ENCODE measurements at places on chromosomes 4 and X.

- no peak for DNase-seq
Observed at GRCh38 chrX:42837747-42838146, 59.8 kb upstream of the PPP1R2C start.

DNA sequence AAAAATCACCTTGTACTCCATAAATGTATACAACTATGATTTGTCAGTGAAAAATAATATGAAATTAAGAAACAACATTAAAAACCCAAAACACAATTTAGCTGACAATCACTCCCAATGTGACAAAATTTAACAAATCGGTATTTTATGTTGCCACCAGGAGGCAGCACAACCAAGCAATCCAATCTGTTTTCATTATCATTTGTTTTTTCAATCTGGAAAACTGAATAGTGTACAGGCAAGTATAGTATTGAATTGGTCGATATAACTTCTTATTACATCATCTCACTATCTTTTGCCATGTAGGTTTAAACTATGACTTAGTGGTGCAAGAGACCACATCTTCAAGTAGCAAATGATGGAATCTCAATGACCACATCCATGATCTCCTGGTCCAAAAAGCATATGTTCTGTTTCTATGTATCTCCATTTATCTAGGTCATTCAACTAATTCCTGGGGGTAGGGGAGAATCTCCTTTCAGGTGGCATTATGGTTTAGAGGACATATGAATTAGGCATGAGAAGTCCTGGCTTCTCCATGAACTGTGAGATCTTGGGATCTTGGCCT lies 112.9 kb upstream of the AGA start:
- no peak for DNase-seq

DNA sequence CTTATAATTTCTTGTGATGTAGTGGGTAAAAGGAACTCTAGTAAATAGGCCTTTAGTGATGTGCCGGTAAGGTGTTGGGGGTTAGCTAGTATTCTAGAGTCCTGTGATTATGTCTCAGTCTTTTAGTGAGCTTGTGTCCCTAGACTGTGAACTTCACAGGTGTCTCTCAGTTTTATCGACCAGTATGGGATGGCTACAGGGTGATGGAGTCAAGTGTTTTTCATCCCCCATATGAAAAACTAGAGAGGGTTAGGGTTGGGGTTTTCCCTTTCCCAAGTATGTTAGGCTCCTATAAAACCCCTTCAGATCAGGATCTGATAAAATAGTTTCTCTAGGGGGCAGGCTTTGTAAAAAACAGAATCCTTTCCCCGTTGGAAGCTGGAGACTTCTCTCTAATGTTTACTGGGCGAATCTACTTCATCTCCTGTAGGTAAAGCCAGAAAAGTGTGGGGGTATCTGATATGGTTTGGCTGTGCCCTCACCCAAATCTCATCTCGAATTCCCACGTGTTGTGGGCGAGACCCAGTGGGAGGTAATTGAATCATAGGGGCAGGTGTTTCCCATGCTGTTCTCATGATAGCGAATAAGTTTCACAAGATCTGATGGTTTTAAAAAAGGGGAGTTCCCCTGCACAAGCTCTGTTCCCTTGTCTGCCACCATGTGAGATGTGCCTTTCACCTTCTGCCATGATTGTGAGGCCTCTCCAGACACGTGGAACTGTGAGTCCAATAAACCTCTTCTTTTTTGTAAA lies 120.8 kb downstream of the DTHD1 start:
- no peak for DNase-seq

GRCh38 chrX:105475801-105476200 lies 255.3 kb upstream of the TEX13A start:
- DNase-seq: no peak

GRCh38 chr4:173056710-173057109 lies 111.9 kb upstream of the GALNT7 start:
- no peak for DNase-seq

- DNase-seq: no peak
Observed at GRCh38 chr4:155546451-155546850, 120.2 kb upstream of the GUCY1A1 start.

DNA sequence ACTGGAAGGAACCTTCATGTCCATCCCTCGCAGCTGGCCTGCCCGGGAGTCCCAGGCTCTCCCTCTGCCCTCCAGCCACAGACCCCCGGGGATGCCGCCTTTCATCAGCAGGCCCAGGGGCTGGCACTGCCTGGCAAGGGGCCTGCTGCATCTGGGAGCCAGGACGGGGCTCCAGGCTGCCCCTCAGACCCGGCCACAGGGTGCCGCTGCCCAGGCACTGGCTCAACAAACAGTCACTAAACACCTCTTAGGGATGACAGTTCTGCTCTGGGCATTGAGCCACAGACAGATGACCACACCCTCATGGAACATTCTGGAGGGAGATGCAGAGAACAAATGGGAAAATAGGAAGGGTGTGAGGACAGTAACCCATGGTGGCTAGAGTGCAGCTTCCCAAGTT lies 109.3 kb downstream of the HMX1 start:
- no peak for DNase-seq

DNA sequence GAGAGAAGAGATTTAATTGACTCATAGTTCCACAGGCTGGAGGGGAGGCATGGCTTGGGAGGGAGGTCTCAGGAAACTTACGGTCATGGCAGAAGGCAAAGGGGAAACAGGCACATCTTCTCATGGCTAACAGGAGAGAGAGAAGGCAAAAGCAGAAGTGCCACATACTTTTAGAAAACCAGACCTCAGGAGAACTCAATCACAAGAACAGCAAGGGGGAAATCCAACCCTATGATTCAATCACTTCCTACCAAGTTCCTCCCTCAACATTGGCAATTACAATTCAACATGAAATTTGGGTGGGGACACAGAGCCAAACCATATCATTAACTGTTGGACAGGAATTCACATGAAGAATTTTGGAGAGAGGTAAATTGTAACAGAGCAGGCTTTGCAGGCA lies 485.3 kb upstream of the PITX2 start:
- DNase-seq: no peak

DNA sequence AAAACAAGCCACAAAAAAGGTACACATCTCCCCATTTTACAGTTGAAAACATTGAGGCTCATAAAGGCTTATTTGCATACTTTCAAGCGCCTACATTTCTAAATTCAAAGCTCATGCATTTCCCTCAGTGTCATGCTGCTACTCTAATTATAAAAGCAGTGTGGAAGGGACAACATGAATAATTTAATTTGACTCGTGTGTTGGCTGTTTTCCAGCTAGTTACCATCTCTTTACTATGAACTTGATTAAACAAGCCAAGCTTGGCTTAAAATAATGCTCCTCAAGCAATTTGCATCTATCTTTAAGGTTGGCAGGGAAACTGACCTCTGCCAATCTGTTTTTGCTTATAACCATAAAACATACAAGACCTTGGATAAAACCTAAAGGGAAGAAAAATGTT lies 252.5 kb upstream of the NEIL3 start:
- no peak for DNase-seq

Data from NCI-H1694 (cell line).